ENCODE measurements at places on chromosomes 11 and 22.

DNA sequence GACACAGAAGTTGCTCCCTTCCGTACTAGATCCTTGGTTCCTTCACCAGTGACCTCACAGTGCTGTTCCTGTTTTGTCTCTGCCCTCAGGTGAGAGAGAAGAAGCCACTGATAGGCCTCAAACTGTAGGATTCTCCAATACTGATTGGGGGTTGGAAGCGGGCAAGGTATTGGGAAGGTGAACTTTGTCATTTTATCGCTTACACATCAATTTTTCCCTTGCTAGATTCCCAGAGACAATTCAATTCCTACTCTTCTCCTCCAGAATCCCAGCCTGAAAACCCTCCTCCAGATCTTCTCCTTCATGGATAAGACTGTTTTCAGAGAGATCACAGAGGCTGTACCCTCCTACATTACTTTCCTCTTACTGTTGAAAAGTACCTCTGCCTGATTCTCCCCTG, 9.4 kb upstream of the OR2D3 start:
- no peak for DNase-seq

DNA sequence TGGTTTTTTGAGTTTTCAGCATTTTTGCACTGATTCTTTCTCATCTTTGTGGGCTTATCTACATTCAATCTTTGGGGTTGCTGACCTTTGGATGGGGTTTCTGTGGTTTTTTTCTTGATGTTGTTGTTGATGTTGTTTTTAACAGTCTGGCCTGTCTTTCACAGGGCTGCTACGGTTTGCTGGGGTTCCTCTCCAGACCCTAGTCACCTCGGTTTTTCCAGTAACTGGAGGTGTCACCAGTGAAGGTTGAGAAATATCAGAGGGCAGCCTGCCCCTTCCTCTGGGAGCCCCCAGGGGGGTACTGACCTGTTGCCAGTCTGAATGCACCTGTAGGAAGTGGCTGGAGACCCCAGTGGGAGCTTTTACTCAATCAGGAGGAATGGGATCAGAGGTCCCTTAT, 365.4 kb downstream of the JRKL start:
- no peak for DNase-seq

- DNase-seq, result no peak
Observed at GRCh38 chr11:67656278-67656922, 5.9 kb upstream of the ACY3 start.

GRCh38 chr11:5250543-5251204, 1.0 kb upstream of the HBG1 start:
- DNase-seq, result no peak

DNA sequence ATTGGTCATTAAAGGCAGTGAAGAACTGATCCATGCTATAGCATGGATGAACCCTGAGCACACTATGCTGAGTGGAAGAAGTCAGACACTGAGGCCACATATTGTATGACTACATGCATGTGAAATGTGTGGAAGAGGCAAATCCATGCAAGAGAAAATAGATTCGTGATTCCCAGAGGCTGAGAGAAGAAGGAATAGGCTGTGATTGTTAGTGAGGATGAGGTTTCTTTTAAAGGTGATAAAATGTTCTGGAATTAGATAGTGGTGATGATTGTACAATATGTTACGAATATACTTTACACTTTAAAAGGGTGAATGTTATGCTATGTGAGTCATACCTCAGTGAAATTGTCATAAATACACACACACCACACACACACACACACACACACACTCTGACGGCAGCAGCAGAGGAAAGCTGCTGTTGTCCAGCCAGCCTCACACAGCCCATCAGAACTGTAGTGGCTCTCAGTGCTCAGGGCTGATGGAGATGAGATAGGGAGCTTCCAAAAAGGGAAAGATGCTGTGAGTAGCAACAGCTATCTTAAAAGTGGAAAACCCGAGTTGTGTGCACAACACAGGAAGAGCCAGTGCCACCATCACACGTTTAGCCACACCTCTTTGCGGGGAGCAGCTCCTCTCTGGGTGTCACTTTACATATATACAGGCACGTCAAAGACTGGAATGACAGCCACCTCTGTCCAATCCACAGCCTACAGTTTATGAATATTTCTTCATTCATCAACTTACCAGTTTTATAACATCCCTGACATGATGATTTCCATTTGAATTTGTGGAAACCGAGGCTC, 153.0 kb downstream of the SPATA19 start:
- DNase-seq, result no peak

DNA sequence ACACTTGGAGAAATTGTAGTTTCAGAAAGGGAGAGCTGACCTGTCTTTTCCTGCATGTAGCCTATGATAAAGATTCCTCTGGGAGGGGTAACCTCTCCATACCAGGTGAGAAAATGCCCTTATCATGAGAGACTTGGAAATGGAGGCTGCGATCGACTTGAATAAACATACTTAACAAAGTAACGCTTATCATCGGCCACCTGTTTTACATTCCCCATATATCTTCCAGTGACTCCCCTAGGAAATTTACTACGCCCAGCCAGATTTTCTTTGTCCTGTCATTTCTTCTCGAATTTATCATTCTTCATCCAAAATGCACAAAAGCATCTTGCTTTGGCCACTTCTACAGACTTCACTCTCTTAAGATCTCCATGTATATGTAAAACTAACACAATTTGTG, 143.5 kb downstream of the CCDC81 start:
- DNase-seq, result no peak

GRCh38 chr11:65298131-65298535, 16.5 kb upstream of the CDC42EP2 start:
- no peak for DNase-seq

DNA sequence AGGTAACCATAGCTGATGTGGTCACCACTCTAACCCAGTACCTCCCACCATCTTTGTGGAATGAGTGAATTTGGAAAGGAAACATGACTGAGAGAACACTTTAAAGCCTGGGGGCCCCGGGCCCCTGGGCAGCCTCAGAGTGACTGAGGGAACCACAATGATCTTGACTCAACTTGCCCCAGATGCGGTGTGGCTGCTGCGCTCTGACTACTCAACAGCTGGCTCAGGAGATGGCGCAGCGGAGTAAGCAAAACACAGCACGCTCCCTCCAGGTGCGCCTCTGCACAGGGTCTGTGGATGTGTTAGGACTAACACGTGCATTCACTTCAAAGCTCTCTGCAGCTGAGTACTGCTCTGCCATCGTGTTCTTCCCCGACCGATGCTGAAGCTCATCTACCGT, 5.9 kb downstream of the RNF215 start:
- DNase-seq, result no peak

GRCh38 chr22:42613872-42614301, 796 bp downstream of the POLDIP3 start:
- DNase-seq, result no peak

DNA sequence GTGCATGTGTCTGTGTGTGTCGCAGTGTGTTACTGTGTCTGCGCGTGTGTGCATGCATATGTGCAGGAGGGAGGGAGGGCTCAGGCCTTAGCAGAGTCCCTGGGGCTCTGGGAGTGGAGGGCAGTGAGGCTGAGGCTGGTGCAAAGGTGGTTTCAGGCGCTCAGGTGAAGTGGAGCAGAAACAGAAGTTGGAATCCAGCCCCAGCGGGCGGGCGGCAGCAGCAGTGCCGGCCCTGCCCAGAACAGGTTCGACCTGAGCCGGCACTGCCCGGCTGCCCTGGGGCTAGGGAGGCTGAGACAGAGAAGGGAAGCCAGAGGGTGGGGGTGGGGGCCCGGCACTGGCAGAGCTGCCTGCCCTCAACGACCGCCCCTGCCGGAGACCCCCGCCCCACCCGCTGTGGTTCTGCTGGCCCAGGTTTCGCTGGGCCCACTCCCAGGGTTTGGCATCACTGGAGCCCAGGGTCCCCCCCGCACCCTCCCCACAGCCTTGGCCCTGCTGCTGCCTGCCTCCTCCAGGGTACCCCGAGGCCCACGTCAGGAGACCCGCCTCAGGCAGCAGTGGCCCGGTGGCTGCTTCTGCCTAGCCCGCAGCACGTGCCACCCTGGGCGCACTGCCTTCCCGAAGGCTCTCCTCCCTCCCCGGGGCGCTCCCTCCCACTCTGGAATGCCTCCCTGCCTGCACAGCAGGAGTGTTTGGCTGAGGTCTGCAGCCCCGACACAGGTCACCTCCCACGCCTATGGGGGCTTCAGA, 13.3 kb downstream of the ASCL2 start:
- DNase-seq, result no peak

GRCh38 chr11:43687120-43687791, 6.7 kb downstream of the HSD17B12 start:
- DNase-seq, result no peak

GRCh38 chr11:34188181-34188580, 82.8 kb downstream of the NAT10 start:
- DNase-seq, result no peak

GRCh38 chr22:20131597-20131858, at the start of gene ZDHHC8:
ZDHHC8 (plus strand) TSS chr22:20131804; CDS start chr22:20131948, 144 bp downstream.
- DNase-seq, result no peak

GRCh38 chr22:46070803-46071450, 79.4 kb upstream of the PPARA start:
- no peak for DNase-seq

DNA sequence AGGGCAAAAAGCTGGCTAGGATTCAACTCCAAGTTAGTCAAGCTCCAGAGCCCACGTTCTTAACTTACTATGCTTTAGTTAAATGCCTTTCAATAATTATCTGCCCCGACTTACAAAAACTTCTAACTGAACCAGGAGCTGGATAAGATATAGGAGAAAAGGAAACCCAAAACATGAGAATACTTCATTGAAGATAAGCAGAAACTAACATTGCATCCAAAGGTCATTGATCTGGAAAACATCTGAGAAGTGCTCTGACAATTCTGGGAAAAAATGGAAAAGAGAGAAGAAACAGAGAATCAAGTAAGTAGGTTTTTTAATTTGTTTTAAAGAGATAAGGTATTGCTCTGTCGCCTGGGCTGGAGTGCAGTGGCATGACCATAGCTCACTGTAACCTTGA, 27.2 kb downstream of the ACAT1 start:
- DNase-seq, result no peak

DNA sequence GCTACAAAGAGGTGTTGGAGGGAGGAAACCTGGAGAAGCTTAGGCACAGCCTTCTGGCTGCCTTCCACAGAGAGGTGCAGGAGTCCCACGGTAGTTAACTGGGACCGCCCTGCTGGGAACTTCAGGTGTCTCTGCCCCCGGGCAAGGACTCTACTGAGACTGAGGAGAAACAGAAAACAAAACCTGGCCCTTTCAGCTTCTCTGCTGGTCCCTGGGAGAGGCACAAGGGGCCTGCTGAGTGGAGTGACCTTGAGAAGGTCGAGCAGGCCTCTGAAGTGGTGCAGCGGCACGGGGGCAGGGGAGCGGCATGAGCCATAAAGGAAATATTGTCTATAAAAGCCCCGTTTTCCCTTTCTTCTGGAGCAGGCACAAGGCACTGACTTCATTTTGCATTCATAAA, 38.9 kb downstream of the NTM start:
- no peak for DNase-seq

DNA sequence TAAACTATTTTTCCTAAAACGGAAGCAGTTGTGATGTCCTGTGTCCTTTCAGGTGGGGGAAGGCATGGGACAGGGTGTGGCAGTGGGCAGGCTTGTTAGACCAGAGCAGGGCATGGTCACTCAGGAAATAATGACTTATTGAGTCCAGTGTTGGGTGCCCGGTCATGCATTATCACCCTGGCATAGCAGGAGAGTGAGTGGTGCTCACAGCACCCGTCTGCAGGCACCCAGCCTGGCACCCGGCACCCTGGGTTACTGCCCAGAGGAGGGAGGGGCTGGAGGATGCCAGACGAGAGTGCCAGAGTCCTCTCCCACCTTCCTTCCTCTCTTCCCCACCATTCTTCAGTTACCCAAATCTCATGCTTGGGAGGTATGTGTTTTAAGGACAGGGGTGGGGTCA, 59.1 kb downstream of the ST3GAL4 start:
- DNase-seq, result no peak

DNA sequence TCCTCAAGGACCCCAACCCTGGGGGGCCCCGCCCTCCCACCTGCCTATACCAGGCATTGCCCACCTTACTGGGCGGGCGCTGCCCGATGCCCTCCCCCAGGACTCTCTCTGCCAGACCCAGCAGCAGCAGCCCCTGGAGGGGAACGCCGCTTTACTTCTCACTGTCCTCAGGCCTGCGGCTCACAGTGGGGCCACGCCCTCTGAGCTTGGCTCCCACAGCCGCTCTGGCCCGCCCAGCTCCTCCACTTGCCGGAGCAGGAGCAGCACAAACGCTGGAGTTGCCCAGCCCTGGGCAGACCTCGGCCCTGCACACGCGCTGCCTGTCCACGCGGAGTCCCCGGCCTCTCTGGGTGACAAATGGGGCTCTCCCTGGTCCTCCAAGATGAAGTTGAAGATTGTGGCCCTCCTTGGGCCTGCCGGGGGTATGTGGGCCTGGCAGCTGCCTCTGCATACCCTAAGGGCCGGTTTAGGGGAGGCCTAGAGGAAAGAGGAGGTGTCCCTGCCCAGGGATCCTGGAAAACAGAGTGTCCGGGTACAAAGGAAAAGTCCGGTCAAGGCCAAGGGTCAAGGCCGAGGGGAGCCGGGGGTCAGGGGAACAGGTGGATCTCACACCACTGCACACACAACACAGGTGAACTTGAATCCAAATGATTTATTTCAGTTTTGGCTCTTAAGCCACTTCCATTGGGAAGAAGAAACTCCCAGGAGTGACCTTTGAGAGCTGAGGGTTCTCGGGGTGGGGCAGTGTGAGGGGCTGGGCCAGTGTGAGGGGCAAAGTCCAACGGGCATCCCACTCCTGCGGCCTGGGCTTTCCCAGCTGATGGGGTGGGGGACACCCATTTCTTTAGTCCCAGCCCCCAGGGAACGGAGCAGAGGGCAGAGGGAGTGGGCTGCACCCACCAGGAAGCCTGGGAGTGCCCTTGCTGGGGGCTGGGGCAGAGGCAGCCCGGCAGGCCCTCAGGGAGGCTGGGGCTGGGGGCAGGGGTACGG, 674 bp upstream of the BAIAP2L2 start:
- DNase-seq, result no peak

GRCh38 chr11:78079232-78080083, at the start of gene NDUFC2:
NDUFC2 (minus strand) TSS chr11:78079862; CDS start chr11:78079744, 118 bp downstream.
- peak; percentile 39 for DNase-seq

DNA sequence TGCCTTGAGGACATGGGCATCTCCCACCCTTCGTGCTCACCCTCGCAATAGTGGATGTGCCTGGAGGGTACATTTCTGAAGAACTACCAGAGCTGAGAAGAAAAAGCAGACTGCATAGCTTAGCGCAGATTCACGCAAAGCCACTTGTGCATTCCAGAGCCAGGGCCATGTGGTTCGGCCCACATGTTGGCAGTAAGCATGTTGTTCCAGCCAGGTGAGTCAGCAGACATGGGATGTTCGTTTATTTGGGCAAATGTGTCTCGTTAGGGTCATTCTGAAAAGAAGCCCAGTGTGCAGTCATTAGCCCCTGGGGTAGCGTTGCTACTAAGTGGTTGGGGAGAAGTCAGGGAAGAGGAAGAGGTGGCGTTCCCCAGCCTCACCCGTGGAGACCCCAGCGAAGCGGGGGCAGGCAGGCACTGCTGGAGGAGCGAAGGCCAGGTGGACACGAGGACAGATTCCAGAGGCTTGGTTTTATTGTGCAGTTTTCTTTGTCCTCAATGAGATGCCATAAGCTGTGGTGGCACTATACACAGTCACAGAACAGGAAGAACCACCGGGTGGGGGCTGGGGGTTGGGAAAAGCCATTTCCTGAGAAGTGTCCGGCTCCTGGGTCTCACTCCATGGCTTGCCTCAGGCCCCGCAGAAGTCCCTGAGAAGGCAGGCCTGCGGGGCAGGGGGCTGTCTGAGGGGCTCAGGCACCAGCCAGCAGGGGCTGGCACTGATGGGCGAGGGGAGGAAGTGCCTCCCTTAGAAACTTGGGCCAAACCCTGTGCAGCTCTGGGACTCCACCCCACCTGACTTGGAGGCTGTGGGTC, 5.0 kb downstream of the THY1 start:
- DNase-seq, result no peak

- DNase-seq, result no peak
Observed at GRCh38 chr22:32352681-32353080, 5.0 kb upstream of the RFPL3 start.

GRCh38 chr11:102268083-102268984, 49.0 kb upstream of the BIRC3 start:
- peak; percentile 54 for DNase-seq
